ENCODE measurements at places on chromosomes 5 and 9.

DNA sequence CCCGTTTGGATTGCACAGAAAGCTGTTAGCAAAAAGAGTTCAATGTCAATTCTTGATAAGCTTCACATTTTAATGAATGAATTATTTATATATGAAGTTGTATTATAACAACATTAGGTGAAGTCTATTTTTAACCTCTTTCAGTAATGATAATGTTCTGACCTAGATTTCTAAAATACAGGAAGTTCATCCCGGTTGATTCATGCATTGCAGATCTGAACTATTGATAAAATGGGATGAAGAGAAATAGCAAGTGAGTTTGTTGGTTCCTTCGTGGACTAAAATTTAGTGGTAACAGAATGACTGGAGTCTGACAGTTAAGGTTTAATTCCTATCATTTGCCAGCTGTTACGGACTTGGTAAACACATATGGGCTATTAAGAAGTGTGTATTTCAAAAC lies 180.5 kb downstream of the PCSK1 start:
- no peak for DNase-seq

DNA sequence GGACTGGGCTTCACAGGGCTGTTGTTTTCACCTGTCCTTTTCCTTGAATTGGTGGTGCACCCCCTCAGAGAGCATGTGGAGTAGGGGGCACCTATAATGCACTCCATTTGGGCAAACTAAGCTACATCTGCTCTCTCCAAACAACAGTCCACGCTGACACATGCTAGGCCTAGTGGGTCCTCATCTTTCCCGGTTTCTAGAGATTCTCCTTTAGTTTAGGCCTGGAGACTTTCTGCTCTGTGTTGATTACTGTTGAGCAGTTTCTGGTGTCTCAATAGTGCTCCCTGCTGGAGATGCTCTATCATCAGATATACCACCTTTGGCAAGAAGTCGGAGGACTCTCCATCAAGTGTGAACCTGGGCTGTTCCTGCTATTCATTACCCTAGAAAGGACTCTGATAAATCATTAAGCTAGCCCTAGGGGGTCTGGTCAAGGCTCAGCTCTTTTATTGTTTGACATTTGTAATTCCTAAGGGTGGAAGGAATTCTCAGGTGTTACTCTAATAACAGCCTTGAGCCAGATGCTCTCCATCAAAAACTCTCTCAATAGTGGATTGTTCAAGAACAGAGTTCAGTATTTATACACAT lies 64.0 kb upstream of the FYB1 start:
- DNase-seq, result peak; percentile 55

DNA sequence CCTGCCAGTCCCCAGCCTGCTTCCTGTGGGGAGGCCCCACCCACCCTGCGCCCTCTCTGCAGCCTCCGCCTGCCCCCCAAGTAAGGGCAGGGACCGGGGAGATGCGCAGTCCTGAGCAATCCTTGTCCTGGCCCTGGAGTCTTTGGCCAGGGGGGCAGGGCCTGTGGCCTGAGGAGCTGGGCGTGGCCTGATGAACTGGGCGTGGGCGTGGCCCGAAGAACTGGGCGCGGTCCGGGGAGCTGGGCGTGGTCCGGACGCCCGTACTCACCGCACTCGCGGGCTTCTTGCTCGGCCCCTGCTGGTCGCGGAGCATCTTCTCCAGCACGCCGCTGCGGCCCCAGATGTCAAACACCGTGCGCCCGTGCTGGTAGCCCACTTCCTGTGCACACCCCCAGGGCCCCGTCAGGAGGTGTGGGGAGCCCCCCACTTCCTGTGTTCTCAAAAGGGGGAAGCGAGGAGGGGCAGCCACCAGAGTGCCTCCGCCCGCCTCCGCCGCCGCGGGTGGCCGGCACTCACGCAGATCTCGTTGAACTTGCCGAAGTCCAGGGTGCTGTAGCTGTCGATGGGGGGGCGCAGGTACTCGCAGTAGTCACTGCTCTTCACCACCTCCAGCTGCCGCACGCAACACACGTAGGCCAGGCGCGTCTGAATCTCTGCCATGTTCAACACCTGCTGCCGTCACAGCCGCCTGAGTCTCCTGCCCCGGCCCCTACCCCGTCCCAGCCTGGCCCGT lies 2.7 kb upstream of the NSMF start:
- no peak for DNase-seq

GRCh38 chr9:90844326-90844725 lies 42.7 kb downstream of the SYK start:
- no peak for DNase-seq

DNA sequence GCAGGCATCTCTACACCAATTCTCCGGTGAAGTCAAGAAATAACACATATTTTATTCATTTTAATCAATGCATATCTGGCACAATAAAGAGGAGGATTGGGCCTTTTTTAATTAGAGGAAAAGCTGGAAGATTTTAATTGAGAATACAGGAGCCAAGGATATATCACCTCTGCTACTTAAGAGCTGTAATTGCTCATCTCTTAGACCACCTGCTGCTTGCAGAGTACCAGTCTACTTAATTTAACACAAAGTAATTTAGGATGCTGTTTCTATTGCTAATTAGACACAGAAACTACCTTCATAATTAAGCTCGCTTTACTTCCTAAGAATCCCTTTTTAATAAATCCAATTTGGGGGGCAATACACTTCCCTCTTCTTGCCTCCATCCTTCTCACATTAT lies 326.9 kb downstream of the TENT4A start:
- no peak for DNase-seq

- DNase-seq, result no peak
These were observed 1.6 kb downstream of the REEP2 start for GRCh38 chr5:138440159-138441073.

- no peak for DNase-seq
These were observed 10.4 kb downstream of the CDK5RAP2 start for GRCh38 chr9:120569556-120569955.
